ENCODE measurements at places on chromosomes 6 and 20. TPM values are rescaled to one million over a fixed set of nuclear protein-coding genes. Genes with fewer than 3 reads are reported as not detected.

DNA sequence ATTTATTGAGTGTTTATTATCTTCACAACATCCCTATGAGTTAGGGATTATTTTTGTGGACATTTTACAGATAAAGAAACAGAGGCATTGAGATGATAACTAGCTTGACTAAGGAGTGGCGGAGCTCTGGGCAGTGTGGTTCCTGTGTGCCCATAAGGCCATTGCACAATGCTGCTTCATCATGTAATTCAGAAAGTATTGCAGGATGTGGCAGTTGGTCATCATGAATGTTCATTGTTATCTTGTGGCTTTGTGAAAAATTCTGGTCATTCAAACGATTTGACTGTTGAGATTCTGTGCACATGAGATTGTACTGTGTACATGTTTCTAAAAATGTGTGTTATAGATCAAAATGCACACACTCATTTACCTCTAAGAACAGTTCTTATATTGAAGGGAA is 150.8 kb downstream of the ESR1 start:
- no peak for DNase-seq

Gene TRIM40
- polyA plus RNA-seq = not detected

DNA sequence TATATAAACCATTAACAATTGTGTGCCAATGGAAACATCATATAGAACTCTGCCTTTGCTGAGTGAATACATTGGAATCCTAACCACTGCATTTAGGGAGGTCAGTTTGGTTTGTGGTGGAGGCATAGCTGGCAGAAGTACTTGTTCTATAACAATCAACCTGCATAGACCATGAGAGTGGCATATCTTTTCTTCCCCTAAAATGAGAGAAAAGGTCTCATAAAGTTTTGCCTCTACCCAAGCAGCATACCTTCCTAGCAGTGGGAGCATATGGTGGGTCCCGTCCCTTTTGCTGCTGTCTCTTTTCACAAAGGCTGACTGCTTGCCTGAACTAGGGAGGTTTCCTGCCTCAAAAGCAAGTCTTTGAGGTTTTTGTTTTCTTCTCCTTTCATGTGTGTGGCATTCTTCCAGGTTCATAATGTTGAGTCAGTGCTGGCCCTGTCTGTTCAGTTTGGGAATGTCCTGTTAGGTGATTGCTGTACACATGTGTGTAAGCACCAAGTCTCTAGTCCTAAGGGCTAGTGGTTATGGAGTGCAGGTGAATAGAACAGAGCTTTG is 61.2 kb upstream of the SUPT3H start:
- DNase-seq = no peak

Gene RBM38
- polyA plus RNA-seq = 26.8 TPM

- DNase-seq = no peak
These were observed 14.6 kb downstream of the GCLC start for GRCh38 chr6:53530346-53530745.

Gene FKBP5
- 20.6 TPM for polyA plus RNA-seq

DNA sequence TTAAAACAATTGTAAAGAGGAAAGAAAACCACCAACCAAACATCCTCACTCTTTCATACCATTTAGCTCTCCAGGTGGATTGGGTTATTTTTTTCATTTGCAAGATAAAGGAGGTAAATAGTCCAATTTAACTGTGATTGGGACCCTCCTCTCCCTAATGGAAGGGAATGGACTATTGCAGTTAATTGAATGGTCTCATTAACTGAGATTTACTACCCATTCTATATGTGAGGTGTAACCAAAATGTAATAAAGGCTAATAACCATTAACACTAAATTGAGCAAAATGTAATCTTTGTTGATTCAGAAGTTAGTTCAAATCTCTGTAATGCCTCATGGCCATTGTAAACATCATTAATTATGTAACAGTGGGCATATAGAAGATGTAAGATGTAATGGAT is 105.0 kb downstream of the KLHL32 start:
- no peak for DNase-seq

Measured in renal pelvis (tissue), 12 donors.